Left ventricle myocardium inferior (tissue), 1 donor: ENCODE measurements at places on chromosomes 13 and 19.
A peak's percentile ranks its signal among the peaks of the same experiment; 100 is the strongest.

DNA sequence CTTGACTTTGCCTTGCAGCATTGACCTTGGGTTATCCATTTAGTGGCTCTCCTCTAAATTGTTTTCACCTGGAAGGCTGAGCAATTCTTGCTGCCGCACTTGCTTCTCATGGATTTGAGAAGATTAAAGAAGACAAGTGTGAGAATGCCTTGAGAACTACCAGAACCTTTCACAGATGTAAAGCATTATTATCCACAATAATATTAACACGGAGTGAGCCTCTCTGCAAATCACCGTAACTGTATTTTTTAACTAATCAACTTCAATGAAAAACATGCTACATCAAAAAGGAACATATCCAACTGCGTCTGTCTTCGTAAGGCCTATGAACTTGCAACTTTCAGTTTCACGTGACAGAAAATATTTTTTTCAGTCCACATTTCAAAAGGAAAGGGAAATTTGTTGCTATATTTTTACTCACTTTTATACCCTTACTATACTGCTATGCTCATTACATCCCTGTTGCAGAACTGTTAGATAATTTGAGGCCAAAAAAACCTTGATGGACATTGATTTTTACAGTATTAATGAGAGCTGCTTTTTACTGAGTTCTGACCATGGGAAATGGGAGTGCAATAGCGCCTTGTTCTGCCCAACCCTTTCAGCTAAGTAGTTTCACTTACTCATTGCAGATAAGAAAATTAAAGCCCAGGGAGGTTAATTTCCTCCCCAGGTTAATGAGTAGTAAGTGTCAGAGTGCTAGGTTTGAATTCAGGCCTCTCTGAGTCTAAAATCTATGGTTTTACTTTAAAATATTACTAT is 93.8 kb upstream of the RAP2A start:
- DNase-seq = no peak

- no peak for DNase-seq
Measured at GRCh38 chr13:60427285-60427684, 30.3 kb downstream of the TDRD3 start.

GRCh38 chr13:46490129-46490528 is 62.8 kb upstream of the LRCH1 start:
- DNase-seq = no peak

GRCh38 chr13:93397619-93398018 is 171.0 kb downstream of the GPC6 start:
- no peak for DNase-seq

- DNase-seq = no peak
Measured at GRCh38 chr19:7928741-7929701, 3.1 kb upstream of the CTXN1 start.

GRCh38 chr19:3365836-3366752 is at the start of gene NFIC:
Gene NFIC (plus strand): TSS chr19:3366583. CDS start chr19:3366637, 54 bp downstream.
- peak; percentile 84 for DNase-seq

DNA sequence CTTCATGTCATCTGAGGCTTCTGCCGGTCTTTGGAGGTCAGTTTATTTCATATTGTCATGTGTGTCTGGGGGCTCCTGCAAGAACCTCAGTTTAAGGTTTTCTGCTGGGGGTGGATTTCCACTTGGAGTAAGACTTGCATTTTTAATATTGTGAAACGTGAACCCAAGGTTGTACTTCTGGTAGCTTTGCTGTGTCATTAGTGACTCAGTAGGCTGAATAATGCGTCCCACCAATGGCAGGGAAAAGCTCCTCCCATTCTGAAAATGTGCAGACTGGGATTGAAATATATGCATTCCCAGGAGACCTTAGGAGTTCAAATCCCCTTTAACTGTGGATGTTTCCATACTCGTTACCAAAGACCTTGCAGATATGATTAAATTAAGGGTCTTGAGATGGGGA is 46.2 kb downstream of the ING1 start:
- no peak for DNase-seq

DNA sequence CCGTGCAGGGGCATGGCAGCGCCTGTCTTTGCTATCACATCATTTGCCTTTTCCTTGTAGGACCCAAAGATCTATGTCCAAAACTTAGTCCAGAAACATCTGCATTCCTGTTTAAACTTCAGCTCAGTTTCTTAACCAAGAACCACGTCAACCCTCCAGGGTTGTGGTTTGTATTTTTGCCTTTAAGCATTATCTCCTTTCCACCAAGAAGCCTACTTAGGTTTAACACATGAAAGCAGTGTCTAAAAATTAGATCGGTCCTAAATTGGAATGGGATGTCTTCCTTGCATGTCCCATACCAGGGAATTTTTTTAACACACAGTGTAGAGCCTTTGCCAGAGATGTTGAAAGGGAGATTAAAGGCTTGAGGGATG is 38.8 kb downstream of the DHRS12 start:
- no peak for DNase-seq

- DNase-seq = no peak
Measured at GRCh38 chr13:45915686-45916439, 64.3 kb upstream of the SIAH3 start.

- DNase-seq = no peak
Measured at GRCh38 chr19:37669450-37669914, 14.2 kb upstream of the ZFP30 start.

DNA sequence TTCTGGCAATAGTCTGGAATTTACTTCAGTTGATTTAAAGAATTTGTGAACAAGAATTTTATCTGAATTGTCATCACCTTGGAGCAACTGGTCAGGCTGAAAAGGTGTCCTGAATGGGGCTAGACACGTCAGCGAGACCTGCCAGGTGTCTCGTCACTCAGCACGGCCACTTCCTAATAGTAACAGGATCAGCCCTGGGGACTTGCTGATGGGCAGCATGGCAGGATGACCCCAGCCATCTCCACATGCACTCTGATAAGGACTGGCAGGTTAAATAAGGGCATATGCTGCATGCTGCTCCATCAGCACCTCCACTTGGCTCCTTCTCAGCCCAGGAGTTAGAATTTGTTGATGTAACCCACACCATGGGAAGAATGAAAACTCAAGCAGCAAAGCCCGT is 224.2 kb downstream of the FOXO1 start:
- DNase-seq = peak; percentile 54

GRCh38 chr13:30864433-30865122 is 41.5 kb upstream of the MEDAG start:
- no peak for DNase-seq

DNA sequence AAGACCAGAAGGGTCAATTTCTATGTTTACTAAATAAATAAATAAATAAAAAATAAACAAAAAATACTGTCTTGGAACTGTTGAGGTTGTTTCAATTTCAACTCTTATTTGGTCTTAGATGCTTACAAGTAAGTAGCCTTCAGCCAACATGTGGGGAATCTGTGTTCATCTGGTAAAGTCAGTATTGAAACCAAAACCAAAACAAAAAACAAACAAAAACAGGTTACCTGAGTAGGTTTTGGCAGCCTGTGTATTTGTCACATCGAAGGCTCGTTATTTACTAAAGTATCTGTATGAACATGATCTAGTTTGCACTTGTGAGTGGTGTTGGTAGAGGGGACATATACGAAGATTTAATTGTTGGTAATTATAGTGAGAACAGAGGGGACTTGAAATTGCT is 471.5 kb downstream of the SLITRK5 start:
- DNase-seq = no peak

DNA sequence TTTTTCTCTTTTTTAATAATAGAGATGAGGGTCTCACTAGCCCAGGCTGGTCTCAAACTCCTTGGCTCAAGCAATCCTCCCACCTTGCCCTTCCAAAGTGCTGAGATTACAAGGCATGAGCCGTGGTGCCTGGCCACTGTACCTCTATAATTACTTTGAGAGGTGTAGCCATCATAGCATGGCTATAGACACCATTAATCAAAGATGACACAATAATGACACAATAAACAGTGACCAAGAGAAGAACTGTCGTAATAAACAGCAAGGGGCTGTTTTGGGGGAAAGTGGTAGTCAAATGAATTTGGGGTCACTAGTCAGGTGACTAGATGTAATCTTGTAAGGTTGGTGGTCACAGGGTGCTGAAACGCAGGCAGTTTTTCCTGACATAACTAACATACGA is 30.4 kb downstream of the KLF5 start:
- no peak for DNase-seq

- DNase-seq = no peak
Measured at GRCh38 chr13:27014406-27015359, 156.9 kb downstream of the USP12 start.

DNA sequence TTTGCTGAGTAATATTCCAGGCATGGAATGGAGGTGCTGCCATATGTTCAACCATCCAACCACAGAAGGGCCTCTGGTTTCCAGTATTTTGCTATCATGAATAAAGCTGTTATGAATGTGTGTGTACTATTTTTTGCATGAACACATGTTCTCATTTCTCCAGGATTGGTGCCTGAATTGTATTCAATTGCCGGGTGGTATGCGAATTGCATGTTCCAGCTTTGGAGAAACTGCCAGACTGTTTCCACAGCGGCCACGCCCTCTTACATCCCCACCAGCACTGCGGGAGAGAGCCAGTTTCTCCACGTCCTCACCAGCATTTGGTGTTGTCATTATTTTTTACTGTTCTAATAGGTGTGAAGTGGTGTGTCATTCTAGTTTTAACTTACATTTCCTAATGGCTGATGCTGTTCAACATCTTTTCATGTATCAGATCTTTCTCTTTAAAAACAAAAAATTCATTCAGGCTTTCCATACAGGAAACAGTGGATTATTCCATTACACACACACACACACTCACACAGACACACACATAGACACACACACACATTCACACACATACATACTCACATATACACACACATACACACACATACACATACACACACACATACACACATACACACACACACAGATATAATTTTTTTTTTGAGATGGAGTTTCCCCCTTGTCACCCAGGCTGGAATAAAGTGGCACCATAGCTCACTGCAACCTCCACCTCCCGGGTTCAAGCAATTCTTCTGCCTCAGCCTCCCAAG is 154.1 kb downstream of the PTPRS start:
- no peak for DNase-seq

GRCh38 chr13:75364131-75364713 is 117.7 kb downstream of the TBC1D4 start:
- no peak for DNase-seq

GRCh38 chr13:104105418-104106355 is 1039.5 kb upstream of the SLC10A2 start:
- no peak for DNase-seq

DNA sequence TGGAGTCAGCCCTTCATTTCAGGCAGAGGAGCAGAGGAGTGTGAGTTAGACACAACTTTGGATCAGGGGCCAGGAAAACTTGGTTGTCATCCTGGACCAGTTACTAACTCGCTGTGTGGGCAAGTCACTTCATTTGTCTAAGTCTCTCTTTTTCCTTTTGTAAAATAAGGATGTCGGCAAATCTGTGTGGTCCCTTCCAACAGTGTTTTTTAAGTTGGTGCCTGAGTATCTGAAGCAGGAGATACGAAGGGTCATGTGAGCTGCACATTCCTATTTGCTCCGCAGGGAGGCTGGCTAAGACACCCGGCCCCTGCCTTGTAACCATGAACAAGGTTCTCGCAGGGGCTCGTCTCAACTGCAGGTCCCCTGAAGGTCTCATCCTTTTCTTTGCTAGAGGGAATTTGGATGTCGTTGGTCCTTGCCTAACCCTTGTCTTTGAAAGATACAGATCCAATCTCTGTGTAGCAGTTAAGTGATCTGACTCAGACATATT is 64.3 kb downstream of the LRCH1 start:
- DNase-seq = no peak

DNA sequence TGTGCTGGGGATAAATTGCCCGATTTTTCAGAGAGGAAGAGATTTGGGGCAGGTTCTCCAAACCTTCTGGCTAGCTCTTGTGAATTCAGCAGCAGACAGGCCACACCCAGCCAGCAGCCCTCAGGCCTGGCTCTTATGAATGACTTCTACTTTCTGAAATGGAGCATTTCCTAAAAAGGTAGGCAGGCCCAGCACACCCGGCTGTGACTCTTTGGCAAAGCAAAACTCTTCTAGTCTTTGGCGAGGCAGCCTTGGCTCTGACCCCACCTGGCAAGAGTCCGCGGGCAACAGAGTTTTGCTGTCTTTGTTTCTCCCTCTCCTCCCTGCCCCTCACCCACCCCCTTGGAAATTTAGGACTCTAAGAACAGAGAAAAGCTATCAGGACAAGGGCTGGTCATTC is 221.2 kb downstream of the ZNF536 start:
- DNase-seq = no peak

- no peak for DNase-seq
Measured at GRCh38 chr13:104204177-104204576, 1138.0 kb upstream of the SLC10A2 start.

GRCh38 chr13:28820099-28821051 is at the start of gene MTUS2:
Gene MTUS2 (plus strand): TSS chr13:28820339.
- DNase-seq = no peak

DNA sequence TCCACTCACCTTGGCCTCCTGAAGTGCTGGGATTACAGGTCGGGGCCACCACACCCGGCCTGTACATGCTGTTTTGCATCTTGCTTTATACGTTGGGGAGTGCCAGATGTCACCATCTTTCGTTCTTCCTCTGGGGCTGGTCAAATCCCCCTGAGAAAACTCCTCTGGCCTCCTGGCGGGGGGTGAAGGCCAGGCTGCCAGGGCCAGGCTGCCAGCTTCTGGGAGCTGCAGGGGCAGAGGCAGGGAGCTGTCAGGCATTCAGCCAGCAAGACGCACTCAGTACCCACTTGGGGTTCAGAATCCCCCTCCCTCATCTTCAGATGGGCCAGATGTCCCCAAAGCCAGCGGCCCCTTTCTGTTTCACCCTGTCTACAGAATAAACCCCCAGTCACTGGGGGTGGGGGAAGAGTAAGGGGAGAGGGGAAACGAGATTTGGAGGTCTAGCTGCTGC is 16.1 kb downstream of the ZSWIM9 start:
- DNase-seq = no peak

GRCh38 chr19:48565090-48565489 is 13.1 kb downstream of the SULT2B1 start:
- no peak for DNase-seq

DNA sequence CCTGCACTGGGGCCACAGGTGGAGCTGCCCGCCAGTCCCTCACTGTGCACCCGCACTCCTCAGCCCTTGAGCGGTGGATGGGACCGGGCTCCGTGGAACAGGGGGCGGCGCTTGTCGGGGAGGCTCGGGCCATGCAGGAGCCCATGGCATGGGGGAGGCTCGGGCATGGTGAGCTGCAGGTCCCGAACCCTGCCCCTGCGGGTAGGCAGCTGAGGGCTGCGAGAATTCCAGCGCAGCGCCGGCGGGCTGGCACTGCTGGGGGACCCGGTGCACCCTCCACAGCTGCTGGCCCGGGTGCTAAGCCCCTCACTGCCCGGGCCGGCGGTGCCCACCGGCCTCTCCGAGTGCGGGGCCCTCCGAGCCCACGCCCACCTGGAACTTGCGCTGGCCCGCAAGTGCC is 877.5 kb upstream of the PCDH9 start:
- no peak for DNase-seq

DNA sequence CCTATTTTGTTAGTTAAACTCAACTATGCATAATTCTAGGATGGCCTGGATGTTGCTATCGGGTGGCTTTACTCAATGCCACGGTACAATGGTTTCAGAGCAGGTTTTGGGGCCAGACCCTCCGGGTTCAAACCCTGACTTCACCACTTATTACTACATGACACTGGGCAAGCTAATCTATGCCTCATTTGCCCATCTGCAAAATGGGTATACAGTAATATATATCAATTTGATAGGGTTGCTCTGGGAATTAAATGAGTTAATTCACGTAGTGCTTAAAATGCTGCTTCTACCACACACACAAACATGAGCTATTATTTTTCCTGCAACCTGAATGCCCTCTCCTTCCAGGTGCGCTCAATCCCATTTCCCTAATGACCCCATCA is 839 bp downstream of the ESD start:
- no peak for DNase-seq

- no peak for DNase-seq
Measured at GRCh38 chr19:45218911-45219743, 26.1 kb downstream of the EXOC3L2 start.

GRCh38 chr13:108195146-108195545 is 20.2 kb downstream of the LIG4 start:
- DNase-seq = no peak
